Prostate gland (tissue), 2 donors: ENCODE measurements at places on chromosomes 7 and 10. TPM values are rescaled to one million over a fixed set of nuclear protein-coding genes. Genes with fewer than 3 reads are reported as not detected.

- H3K27me3 ChIP-seq: no peaks in the 10 kb centered on the region
These were observed 13.4 kb downstream of the HNRNPF start for GRCh38 chr10:43395571-43396060.

GRCh38 chr7:27174874-27175625 lies 930 bp upstream of the HOXA10 start:
- H3K4me1 ChIP-seq: no peaks in the 10 kb centered on the region
- peak overlapping the region; percentile 96 for H3K27ac ChIP-seq
- DNase-seq: peak; percentile 94
- H3K27me3 ChIP-seq: no peaks in the 10 kb centered on the region
- H3K4me3 ChIP-seq: peak overlapping the region; percentile 80

DNA sequence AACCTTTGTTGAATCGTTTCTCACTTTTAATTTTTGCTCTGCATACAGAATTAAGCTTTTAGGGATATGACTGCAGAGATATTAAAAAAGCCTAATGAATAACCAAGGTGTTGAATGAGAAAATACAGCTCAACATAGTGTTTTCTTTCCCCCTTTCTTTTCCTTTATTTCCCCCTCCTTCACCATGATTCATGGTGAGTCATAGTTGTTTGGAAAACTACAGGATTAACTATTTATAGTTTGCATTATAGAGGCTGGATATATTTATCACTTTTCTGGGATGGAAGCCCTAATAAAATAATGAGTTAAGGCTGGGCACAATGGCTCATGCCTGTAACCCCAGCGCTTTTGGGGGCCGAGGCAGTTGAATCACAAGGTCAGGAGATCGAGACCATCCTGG lies 115.0 kb downstream of the DNAJB9 start:
- no peak for DNase-seq
- no peak overlapping the region for H3K4me3 ChIP-seq
- H3K27ac ChIP-seq: no peak overlapping the region

DNA sequence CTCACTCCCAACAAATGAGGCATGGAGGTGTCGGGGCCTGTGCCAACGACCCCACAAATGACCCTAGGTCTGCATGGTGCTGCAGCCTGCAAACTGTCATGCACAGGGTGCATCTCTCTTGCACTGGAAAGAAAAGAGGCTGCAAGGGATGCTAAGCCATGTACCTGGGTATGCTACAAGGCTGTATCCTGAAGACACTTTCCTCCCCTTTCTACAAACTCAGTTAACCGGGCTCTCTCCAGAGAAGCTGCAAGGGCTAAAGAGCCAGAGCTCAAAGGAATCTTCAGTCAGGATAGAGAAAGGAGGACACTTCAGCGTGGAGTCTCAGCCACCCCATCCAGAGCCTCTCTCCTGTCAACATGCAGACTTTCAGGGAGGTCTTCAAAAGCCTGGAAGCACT lies 449.0 kb downstream of the GRID1 start:
- H3K4me3 ChIP-seq: no peak overlapping the region
- no peaks in the 10 kb centered on the region for H3K4me1 ChIP-seq
- no peak overlapping the region for H3K27ac ChIP-seq
- no peak for DNase-seq
- no peaks in the 10 kb centered on the region for H3K36me3 ChIP-seq

The BMPER gene
- 8.4 TPM for total RNA-seq

The GHRHR gene
- 4.4 TPM for total RNA-seq

The CACNB2 gene
- total RNA-seq: 17.4 TPM

- H3K27me3 ChIP-seq: no peaks in the 10 kb centered on the region
- DNase-seq: no peak
- H3K27ac ChIP-seq: no peak overlapping the region
- H3K4me1 ChIP-seq: no peaks in the 10 kb centered on the region
- no peaks in the 10 kb centered on the region for H3K36me3 ChIP-seq
These were observed 118.5 kb downstream of the OAT start for GRCh38 chr10:124300224-124300623.

GRCh38 chr7:1022356-1022755 lies 22.0 kb upstream of the GPR146 start:
- H3K4me3 ChIP-seq: no peak overlapping the region
- no peak for DNase-seq
- H3K27me3 ChIP-seq: no peaks in the 10 kb centered on the region
- H3K27ac ChIP-seq: no peak overlapping the region
- no peaks in the 10 kb centered on the region for H3K36me3 ChIP-seq

GRCh38 chr7:150378115-150378852 lies 846 bp upstream of the ZNF775 start:
- H3K27me3 ChIP-seq: no peaks in the 10 kb centered on the region
- peak; percentile 59 for DNase-seq
- H3K36me3 ChIP-seq: no peaks in the 10 kb centered on the region
- peaks cover 19% of the 10 kb centered on the region for H3K4me1 ChIP-seq
- H3K27ac ChIP-seq: peak overlapping the region; percentile 93

GRCh38 chr10:4034907-4035598 lies 250.0 kb upstream of the KLF6 start:
- no peaks in the 10 kb centered on the region for H3K27me3 ChIP-seq
- no peaks in the 10 kb centered on the region for H3K36me3 ChIP-seq
- H3K4me1 ChIP-seq: no peaks in the 10 kb centered on the region
- DNase-seq: no peak
- no peak overlapping the region for H3K4me3 ChIP-seq
- peak overlapping the region; percentile 3 for H3K27ac ChIP-seq

- H3K4me1 ChIP-seq: no peaks in the 10 kb centered on the region
- no peak overlapping the region for H3K4me3 ChIP-seq
- no peaks in the 10 kb centered on the region for H3K36me3 ChIP-seq
These were observed 115.9 kb downstream of the CHCHD3 start for GRCh38 chr7:132965951-132966350.

GRCh38 chr10:6507311-6507710 lies 72.8 kb downstream of the PRKCQ start:
- no peaks in the 10 kb centered on the region for H3K36me3 ChIP-seq
- H3K4me3 ChIP-seq: no peak overlapping the region
- H3K4me1 ChIP-seq: no peaks in the 10 kb centered on the region
- no peaks in the 10 kb centered on the region for H3K27me3 ChIP-seq
- no peak overlapping the region for H3K27ac ChIP-seq

DNA sequence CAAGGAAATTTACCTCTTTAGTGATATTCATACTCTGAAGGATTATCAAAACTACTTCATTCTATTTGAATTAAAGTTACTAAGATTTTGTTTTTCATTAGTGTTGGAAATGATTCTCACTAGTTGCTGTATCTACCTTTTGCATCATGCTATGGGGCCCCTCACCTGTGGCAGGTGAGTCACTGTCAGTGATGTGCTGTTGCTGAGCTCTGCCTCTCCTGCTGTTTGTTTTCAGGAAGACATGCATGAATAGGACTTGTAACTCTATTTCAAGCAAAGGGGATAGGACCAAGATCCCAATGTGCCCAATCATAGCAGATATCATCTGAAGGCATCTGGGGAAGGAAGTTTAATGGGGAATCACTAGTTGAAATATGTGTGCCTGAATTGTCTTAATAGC lies 57.4 kb upstream of the AGR3 start:
- no peaks in the 10 kb centered on the region for H3K27me3 ChIP-seq
- DNase-seq: no peak
- H3K27ac ChIP-seq: no peak overlapping the region
- H3K36me3 ChIP-seq: no peaks in the 10 kb centered on the region
- H3K4me3 ChIP-seq: no peak overlapping the region
- no peaks in the 10 kb centered on the region for H3K4me1 ChIP-seq

The TSPAN12 gene
- total RNA-seq: 14.5 TPM

The SPDYE5 gene
- total RNA-seq: 1.5 TPM
